ENCODE measurements at places on chromosomes 5 and 9.
A peak's percentile ranks its signal among the peaks of the same experiment; 100 is the strongest.

GRCh38 chr5:2222246-2222992 lies 339.7 kb upstream of the IRX4 start:
- no peak for DNase-seq

- no peak for DNase-seq
These were observed 126.2 kb upstream of the PLCXD3 start for GRCh38 chr5:41636605-41637004.

DNA sequence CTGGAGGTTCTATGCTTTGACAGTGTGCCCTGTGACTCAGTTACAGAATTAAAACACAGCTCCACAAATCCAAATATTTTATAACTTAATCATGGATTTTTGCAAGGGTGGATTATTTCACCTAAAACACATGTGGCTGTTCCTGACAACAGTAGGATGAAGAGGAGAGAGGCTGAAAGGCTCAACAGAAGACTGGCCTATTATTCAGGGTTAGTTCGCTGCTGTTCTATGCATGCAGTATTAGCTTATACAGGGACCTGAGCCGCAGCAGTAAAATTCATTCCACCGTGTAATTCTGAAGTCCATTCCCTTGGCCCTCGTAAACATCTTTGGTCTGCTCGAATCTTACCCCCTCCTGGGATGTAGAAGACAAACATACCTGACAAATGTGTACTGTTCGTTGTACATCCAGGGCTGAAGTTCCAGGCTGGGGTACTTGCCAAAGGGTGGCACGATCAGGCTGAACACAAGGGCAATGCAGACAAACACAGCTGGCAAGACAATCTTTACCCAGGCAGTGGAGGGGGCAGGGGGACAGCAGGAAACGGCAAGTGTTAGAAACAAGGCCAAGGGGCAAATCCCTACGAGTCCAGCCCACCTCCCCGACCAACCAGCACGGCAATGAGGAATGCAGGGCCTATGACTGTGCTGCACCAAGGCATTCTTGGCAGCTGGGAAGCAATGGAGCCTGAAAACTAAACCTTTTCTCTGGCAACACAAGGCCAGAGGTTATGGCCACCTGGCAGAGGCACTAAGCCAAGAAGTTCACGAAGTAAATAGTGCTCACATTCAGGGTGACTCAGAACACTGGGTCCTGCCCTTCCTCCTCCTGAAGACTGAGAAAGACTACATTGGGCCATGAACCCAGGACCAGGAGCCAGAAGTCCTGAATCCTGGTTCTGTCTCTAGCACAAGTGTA lies 46.8 kb downstream of the NIPSNAP3B start:
- no peak for DNase-seq

GRCh38 chr9:116152390-116152789 lies 1.2 kb upstream of the PAPPA start:
- DNase-seq: no peak

GRCh38 chr5:17224858-17225511 lies 7.6 kb downstream of the BASP1 start:
- no peak for DNase-seq

DNA sequence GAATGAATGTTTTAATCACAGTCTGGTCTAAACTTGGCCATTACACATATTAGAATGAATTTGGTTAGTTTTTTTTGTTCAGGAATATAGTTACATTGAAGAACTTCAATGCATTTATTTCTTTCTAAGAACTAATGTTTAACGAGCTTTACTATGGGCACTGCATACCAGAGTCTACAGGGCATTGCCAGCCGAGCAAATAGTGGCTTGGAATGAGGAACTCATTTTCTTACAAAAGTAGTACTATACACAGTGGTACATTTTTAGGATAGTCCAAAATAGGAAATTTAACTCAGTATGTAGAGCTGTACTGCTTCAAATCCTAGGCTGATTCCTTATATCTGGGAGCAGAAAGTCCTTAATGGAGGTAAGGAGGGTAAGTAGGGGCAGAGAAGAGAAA lies 155.4 kb downstream of the CARTPT start:
- DNase-seq: no peak

DNA sequence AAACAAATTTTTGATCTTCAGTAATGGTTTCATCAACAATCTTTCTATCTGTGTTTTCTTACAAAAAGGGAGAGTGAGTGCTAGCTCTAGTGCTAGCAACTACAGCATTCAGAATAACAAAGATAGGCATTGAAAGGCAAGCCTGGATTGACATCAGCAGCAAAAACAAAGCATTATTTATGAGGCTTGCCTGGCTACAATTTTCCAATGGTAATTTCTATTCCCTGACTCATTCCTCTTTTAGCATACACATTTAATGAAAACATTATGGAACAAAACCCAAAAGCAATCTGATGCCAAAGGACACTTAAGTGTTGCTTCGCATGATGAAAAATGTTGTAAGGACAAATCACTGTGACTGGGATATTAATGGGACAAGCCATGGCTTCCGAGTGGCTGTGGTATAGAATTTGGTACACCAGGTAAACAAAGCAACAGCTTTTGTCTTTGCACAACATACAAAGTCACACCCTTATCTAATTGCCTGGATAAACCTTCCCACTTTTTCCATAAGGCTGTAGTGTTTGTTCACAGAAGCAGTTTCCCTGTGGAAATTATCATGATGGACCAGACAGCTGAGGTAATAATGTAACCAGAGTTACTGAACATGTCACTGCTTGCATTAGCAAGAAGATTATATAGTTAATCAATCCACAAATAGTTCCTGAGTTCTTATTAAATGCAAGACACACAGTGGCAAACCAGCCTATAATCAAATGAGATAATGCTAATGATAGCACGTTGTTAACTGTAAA lies 179.8 kb upstream of the EDIL3 start:
- no peak for DNase-seq

DNA sequence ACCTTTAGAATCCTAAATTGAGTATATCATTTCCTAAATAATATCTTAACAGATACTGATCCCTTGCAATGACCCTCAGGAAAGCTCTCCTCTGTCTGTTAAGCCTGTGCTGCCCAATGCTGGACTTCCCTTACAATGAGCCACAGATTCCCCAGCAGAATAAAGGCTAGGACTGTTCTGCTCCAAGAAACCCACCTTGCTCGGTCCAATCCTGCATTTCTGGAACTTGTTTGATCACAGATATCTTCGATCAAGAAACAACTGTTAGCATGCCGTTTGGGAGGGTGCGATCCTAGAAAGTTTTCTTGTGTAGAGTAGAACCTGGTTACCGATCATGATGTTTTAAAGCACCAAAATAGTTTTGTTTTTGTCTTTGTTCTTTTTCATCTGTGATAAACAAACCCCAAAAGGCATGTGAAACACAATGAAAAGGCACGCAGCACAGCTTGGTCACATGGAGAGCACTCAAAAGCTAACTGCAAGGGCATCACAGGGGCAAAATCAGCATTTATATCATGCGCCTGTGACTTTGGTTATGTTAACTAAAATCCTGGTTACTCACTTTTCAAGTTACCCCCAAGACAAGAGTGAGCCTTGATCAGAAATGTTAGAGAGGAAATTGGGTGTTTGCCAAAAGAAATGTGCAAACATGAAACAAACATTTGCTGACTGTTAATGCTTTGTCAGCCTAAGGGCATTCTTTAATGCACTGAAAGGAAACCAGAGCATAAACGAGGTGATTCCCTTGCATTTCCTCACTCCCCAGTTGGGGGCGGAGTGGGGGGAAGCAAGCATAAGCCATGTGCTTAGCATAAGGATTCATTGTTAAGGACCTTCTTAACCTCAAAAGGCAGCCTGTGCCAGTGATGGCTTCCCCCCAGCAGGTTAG lies 61.9 kb upstream of the ADAMTS16 start:
- DNase-seq: no peak

DNA sequence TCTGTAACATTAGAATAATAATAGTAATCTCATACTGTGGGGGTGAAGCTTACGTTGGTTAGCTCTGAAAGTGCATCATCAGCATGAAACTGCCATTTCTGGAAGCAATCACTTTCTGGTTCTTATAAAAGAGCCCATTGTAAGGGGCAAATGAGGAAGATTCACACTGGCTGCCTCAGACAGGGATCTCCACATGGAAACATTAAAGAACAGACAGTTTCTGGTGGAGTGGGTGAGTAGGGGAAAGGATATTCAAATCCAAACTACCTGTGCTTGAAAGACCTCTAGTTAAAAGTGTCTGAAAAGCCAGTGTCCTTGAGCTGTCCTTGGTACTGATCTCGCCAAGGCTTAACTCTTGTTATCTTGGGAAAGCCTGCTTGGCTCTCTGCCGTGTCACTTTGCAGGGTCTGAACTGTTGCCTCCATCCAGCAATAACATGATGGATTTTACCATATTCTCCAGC lies 19.1 kb upstream of the SLC31A2 start:
- no peak for DNase-seq

- no peak for DNase-seq
These were observed 379.5 kb downstream of the NFIB start for GRCh38 chr9:13934416-13934815.

DNA sequence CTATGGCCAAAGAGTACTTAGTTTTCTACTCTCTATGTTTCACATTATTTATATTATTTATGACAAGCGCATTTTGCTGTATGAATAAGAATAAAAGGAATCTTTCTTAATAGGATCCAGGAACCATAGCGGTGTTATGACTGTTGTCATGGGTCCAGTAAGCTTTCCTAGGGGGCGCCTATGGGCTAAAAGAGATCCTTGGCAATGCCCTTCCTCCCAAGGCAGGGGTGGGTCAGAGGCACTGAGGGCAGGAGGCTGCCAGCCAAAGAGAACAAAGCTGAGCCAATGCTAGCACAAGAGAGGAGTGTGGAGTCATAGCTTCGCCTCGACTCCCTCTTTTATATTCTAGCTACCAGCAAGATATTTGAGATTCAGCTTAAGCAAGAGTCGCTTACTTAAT lies 98.4 kb upstream of the GNAQ start:
- no peak for DNase-seq

GRCh38 chr5:148467958-148468357 lies 84.2 kb downstream of the FBXO38 start:
- no peak for DNase-seq

- peak; percentile 55 for DNase-seq
These were observed 16.2 kb downstream of the TRIM7 start for GRCh38 chr5:181188700-181189362.

DNA sequence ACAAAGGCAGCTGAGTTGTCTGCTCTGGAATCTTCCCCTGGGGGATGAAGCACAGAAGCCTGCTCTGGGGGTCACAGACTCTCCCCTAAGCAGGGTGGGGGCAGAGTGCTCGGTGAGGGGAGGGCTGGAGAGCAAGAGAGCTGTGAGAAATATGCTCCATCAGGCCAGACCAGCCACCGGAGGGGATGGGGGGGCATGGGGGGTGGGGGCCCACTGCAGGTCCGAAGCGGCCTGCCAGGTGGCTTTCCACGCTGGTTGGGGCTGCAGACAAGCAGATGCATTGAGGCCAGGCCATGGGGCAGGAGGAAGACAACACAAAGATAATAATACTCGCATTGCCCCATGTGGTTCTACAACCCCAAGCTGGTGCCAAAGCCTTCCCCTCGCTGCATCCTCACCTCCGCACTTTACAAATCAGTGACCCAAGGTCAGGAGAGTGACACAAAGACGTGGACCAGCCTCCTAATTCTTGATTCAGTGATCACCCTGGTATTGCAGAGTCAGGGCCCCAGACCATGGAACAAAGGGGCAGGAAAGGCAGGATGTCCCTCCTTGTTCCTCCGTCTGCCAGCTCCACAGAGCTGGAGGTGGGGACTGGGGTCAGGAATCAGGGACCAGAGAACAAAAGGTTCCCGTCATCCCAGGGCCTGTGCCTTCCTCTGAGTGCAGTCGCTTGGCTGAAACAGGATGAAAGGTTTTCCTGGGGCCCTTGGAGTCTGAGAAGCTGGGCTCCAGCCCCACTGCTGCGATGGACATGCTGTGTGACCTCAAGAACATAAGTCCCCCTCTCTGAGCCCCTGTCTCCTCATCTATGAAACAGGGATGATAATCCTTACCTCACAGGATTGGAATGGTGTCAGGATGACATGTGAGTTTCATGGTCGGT lies 37.2 kb upstream of the GABRP start:
- no peak for DNase-seq

DNA sequence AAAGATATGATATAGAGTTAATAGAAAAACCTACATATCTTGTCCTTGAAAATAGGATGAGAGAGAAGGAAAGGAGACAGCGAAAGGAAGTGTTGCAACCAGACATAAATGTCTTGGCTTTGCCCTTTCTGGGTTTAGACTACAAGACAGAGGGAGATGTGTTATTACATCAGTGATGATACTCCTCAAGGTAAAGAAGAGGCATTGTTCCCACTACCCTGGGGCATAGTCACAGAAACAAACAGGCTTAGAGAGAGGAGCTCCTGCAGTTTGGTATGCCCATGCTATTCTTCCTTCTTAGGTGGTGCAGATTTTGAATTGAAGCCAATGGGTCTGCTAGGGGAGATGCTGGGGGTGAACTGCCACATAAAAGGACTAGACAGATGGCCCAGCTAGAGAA lies 166.8 kb upstream of the RFX3 start:
- no peak for DNase-seq

- DNase-seq: no peak
These were observed 2384.8 kb upstream of the ACO1 start for GRCh38 chr9:29999645-30000044.

DNA sequence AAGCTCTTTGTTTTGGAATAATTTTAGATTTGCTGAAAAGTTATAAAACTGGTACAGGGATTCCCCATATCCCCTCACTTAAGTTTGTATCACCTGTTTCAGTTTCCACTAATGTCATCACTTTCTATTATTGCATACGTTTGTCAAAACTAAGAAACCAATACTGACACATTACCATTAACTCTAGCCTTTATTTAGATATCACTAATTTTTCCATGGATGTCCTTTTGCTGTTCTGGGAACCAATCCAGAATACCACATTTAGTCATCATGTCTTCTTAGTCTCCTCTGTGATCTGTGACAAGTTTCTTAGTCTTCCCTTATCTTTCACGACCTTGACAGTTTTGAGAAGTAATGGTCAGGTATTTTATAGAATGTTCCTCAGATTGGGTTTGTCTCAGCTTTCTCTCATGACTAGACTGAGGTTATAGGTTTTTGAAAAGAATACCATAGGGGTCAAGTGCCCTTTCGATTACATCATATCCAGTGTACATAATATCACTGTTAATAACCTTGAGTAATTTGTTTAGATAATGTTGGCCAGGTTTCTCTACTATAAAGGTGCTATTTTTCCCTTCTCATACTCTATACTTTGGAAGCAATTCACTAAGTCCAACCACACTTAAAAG lies 51.9 kb upstream of the NMUR2 start:
- no peak for DNase-seq

GRCh38 chr5:141814064-141814964 lies 63.9 kb downstream of the PCDH1 start:
- no peak for DNase-seq

DNA sequence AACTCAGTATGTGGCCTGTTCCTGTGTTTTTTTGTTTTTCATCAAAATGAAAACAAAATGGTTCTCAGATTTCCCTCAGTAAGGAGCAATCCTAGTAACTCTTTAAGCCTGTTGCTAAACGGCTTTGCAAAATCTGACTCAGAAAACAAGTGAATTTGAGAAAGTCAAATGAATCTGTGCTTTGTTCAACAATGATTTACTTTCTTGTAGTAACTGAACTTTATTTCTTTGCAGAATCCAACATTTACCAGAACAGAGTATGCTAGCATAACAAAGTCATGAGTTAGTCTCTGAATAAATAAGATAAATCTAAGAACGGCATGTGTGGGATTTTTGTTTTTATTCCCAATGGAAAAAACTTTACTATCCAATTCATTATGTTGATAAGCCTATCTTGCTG lies 93.8 kb downstream of the OXCT1 start:
- DNase-seq: no peak

- no peak for DNase-seq
These were observed 67.1 kb downstream of the RETREG1 start for GRCh38 chr5:16549491-16550206.

- no peak for DNase-seq
These were observed 136.5 kb downstream of the MEF2C start for GRCh38 chr5:88746438-88746882.

Data from stimulated activated CD4-positive, alpha-beta T cell treated with anti-CD3 and anti-CD28 coated beads, TNF-alpha, amount 100 ng/mL, for 1 hour (primary cell).